ENCODE measurements at places on chromosomes 6 and 20.

DNA sequence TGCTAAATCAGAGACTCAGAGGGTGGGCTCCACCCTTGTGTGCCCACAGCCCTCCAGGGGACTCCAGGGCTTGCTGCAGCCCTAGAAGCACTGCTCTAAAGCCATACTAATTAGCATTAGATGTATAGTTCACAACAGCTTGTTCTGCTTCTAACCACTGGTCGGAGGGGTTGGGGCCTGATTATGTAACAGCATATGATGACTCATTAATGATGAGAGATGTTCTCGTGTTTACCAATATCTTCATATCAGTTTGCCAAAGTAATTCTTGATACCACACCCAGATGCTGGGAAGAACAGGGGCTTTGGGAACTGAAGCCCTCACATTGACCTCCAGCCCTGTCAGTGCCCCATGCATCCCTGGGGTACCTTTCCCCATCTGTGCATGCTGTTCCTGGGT is 104.1 kb upstream of the FOXA2 start:
- no peak for DNase-seq

- DNase-seq = no peak
These were observed 199.8 kb downstream of the DLL1 start for GRCh38 chr6:170091000-170091638.

DNA sequence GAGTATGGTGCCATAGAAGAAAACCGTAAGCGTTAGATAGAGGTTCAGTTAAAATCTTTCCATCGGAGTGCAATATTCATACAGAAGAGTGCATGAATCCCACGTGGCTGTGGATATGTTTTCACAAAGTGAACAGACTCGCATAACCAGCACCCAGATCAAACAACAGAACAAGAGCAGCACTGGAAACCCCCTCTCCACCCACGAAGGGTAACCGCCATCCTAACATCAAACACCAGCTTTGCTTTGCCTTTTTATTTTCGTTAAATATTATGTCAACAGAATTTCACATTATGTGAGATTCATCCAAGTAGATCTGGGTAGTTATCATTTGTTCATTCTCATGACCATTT is 4.7 kb downstream of the GTSF1L start:
- no peak for DNase-seq

- DNase-seq = no peak
These were observed 2.4 kb downstream of the FLRT3 start for GRCh38 chr20:14335052-14335451.
